ENCODE measurements at places on chromosomes 3 and 15.

- no peak for DNase-seq
Observed at GRCh38 chr3:172989373-172989772, 151.7 kb downstream of the SPATA16 start.

- no peak for DNase-seq
Observed at GRCh38 chr15:29071232-29071881, 185.6 kb downstream of the APBA2 start.

DNA sequence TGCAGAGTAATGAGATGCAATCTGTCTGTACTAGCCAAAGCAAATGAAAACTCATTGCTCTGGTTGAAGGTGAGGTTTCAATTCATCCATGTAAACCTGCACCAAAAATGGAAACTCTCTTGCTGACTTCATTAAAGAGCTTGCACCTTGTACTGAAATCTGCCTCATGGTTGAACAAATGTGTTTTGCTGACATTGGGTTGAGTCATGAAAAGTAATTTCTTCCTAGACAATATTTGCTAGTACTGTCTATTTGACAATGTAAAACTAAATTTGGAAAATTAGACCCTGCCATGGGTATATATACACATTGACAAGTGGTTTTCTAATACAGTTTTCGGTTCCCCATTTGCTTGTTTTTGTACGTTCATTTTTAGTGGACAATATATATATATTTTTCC lies 33.3 kb downstream of the RYR3 start:
- DNase-seq, result no peak

DNA sequence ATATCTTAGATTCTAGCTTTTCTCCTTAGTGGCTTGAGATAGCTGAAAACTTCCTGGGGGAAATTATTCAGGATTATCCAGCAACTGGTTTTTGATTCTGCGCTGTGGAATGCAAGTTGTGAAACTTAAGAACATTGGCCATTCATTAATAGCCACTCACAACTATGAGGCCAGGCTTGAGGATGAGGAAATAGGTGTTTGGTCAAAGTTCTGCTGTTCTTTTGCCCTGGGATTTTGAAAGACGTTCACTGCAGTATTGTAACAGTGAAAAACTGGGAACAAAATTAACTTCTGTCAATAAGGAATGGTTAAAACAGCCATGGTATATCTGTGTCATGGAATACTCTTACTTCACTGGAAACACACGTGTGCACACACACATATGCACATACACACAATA lies 44.1 kb downstream of the CTXND1 start:
- no peak for DNase-seq

GRCh38 chr15:99704444-99704838 lies 28.8 kb downstream of the LYSMD4 start:
- peak; percentile 80 for DNase-seq

- no peak for DNase-seq
Observed at GRCh38 chr3:196894557-196895295, 27.0 kb downstream of the SENP5 start.

All from CD4-positive, alpha-beta T cell treated with Interleukin-10 for 1 hour (primary cell).